Daoy (cell line): ENCODE measurements at places on chromosomes 2 and 18. TPM values are rescaled to one million over a fixed set of nuclear protein-coding genes. Genes with fewer than 3 reads are reported as not detected.

The MMADHC gene
- total RNA-seq: 258 and 278 TPM in 2 replicates

The CLIP4 gene
- 16.1 and 17.7 TPM in 2 replicates for total RNA-seq

The CTLA4 gene
- not detected in 2 replicates for total RNA-seq

The GPR45 gene
- not detected in 2 replicates for total RNA-seq

DNA sequence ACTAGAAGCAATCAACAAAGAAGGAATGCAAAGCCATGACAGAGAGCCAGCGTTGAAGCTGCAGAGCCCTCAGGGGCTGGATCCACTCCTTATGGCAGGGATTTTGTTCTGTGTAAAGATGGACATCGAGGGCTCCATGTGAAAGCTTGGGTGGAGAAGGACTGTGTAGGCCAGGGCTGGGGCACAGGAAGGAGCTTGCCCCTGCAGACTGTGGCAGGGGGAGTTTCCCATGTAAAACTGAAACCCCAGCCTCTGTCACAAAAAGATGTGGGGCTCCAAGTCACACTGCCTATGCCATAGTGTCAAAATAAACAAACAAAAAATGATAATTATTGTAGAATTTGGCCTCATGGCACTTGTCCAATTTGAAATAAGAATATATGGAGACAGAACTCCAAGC, 408.7 kb upstream of the HS6ST1 start:
- no peak for DNase-seq

GRCh38 chr2:159987181-159987580, 75.2 kb downstream of the PLA2R1 start:
- no peak for DNase-seq

DNA sequence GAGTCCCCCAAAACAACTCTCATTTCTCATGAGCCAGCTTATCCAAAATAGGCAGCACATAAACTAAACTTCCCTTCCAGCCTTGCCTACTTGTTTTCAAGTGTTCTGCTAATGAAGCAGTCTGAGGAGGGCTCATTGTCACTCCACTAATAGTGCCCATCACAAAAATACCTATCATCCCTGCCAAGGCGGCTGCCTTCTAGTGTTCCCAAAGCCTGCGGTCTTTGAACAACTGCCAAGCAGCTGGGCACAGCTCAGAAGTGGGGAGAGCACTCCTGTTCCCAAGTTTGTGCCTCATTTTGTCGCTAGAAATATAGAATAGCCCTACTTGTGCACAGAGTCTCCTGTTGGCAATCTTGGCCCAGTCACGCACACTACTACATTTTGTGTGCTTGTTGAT, 50.3 kb downstream of the DTNA start:
- no peak for DNase-seq

- peak; percentile 52 for DNase-seq
Measured at GRCh38 chr18:48036226-48036625, 105.8 kb upstream of the SMAD2 start.

DNA sequence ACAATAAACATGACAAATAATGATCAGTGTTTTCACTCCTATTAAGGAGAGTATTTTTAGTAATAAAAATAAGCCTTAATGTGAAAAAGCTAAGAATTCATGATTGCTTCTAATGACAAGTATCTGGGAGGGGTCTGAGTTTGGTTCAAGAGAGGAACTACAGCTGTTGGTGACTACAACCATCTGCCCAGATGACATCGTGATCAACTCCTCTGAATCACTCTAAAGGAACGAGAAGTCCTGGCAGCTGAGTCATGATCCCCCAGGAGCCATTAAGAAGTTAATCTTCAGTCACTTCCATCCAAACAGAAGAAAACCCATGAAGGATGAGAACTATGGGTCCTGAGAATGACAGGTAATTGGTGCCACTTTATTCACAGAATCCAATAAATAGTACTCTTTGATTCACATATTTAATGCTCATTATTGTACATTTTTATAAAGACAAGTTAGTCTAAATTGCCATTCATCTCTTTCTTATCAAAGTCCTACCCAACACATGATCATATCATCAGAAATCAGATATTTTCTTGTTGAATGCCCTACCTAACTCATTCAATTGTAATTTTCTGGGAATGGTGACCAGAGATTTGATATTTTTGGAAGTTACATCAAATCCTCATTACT, 6.8 kb downstream of the TFPI start:
- DNase-seq: peak; percentile 94

- no peak for DNase-seq
Measured at GRCh38 chr2:240397924-240398645, 37.4 kb upstream of the GPC1 start.

DNA sequence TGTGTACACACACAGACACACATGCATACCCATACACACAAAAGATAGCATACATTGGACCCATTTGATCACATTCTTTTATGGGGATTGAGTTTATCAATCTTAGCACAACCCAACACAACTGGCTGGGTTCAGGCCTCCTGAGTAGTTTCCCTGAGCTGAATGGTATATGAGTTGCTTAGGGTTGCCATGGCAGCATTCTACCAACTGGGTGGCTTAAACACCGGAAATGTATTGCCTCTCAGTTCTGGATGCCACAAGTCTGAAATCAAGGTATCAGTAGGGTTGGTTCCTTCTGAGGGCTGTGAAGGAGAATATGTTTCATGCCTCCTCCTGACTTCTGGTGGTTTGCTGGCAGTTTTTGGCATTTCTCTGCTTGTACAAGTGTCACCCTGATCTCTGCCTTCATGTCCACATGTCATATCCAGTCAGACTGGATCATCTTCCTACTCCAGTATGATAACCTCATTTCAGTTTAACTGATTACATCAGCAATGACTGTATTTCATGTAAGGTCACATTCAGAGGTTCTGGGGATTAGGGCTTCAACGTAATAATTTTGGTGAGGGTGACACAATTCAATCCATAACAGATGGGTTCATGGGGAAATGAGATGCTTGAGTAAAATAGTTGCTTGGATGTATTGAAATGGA, 212.7 kb downstream of the KCNE4 start:
- DNase-seq: peak; percentile 8

DNA sequence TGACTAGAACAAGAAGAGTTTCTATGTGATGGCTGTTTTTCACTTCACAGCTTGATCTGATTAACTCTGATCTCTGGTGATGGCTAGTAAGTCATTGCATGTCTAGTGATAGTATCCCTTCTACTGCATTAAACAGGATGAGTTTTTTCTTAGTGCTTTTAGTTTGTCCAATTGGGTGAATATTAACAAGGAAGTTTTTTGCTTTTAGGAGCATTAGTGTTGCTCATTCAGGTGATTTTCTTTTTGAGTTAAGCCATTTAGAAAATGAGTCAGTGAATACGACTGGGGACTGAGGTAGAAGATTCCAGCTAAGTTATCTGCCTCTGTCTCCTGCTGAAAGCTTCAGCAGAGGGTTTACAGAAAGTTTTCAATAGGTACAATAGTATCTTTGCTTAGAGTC, 306.7 kb downstream of the PIK3C3 start:
- DNase-seq: no peak

DNA sequence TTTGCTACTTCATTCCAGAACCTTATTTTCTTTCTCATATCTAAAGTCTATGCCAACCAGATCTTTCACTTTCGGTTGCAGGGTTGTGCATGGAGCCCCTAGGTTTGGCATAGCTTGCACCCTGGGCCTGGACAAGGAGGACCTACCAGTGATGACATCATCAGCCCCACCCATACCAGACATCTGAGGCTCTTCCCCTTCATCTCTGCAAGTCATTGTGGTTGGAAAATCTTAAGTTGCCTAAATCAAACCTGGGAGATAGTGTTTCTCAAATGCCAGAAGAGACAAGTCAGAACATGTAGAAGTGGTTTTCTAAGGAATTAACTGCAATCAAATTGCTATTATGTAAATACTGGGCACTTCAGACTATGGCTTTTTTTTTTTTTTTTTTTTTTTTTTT, 363.3 kb downstream of the ZNF516 start:
- DNase-seq: peak; percentile 58

GRCh38 chr18:23693846-23694245, 4.6 kb downstream of the LAMA3 start:
- peak; percentile 4 for DNase-seq

DNA sequence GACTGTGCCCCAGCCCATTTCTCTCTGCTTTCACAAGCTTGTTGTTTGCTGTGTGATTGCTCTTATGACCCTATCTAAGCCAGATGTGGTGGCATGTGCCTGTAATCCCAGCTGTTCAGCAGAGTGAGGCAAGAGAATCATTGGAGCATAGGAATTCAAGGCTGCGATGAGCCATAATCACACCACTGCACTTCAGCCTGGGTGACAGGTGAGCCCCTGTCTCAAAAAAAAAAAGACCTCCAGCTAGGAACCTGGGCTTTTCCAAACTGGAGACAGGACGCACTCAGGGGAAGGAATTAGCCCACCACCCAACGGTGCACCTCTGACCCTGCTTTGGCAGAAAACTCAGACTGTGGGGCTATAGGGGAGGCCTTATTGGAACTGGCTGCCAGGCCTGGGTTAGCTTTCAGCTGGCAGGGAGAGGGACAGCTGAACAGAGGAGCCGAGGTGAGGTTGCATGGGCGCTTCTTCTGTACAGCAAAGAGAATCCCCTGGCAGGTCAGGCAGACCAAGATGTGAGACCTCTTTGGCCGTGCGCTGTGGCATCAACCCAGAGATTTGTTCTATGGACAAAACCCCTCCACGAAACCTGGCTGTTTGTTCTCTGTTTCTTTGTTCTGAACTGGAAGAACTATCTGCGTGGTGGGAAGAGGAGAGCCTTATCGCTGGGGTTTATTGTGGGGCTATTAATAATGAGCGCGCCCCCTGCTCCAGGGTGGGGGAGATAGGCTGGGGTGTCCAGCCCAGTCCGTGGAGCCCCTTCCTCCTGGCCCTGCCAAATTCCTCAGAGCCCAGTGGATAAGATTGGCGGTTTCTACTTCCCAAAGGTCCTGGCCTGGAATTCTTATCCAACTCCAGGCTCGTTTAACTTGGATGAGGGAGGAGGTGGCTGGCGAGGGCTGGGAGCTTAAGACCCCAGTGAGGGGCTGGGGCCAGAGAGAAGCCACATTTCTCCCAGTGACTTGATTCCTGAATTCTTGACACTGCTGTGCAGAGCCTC, 38.8 kb upstream of the SMAD7 start:
- no peak for DNase-seq

DNA sequence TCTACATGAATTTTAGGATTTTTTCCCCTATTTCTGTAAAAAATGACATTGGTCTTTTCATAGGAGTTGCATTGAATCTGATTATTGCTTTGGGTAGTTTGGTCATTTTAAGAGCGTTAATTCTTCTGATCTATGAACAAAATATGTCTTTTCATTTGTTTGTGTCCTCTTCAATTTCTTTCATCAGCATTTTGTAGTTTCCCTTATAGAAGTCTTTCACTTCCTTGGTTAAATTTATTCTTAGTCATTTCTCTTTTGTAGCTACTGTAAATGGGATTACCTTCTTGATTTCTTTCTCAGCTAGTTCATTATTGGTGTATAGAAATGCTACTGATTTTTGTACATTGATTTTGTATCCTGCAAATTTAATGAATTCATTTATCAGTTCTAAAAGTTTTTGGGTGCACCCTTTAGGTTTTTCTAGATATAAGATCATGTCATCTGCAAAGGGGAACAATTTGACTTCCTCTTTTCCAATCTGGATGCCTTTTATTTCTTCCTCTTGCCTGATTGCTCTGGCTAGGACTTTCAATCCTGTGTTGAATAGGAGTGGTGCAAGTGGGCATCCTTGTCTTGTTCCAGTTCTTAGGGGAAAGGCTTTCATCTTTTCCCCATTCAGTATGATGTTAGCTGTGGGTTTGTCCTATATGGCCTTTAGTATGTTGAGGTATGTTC, 36.6 kb upstream of the AAK1 start:
- no peak for DNase-seq

- peak; percentile 86 for DNase-seq
Measured at GRCh38 chr2:33022989-33023727, 76.4 kb downstream of the LTBP1 start.

DNA sequence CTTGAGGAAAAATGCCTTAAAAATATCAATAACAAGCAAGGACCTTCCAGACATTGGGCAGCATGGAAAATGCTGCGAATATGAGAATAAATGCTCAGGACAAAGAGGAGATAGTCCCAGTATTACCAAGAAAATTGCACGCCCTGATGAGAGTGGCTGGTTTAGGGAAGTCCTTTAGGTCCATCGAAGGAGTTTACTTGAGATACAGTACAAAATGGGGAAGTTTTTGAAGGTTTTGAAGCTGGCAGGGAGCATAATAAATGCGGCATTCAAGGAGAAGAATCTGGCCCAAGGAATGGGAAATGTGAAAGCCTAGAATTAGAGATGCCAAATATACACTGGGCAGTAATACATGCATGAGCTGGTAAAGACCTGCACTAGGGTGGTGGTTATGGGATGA, 90.2 kb upstream of the SPATS2L start:
- DNase-seq: no peak

DNA sequence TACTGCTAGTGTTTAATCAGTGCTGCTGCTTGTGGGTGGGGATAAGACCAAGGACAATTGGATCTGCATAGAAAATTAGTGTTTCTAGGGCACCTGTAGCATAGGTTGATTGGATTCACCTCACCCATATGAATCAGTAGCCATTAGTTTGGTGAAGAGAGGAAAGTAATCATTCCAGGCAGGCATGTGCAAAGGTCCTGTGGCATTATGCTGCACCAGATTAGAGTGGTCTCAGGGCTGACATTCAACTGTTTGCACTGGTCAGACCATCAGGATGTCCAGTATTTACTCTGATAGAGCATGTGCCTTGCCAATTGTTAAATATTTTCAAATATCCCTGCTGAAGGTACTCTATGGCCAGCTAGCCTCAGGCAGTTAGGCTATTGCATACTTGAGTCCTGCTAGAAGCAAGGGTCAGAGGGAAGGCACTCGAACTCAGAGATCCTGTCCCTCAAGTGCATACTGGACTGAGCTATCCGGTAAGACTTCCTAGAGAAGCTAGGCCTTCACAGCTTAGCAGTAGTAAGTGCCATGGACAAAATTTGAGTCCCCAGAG, 64.7 kb downstream of the SKA1 start:
- DNase-seq: no peak

- no peak for DNase-seq
Measured at GRCh38 chr18:78934551-78935225, 44.9 kb upstream of the SALL3 start.

DNA sequence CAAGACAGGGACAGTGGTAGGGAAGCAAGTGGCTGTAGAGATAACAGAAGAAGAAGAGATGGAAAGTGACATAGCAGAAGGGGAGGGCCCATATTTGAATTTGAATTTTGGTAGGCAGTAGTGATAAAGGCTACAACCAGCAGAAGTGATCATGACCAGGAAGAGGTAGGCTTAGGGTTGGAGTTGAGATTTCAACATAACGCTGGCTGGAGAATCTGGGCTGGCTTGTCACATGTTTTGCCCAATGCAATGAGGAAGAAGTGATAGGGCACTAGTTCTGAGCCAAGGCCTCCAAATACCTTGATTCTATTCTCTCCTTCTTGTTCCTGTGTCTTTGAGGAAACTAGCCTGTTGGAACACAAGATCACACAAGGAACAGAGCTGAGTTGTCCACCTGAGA, 69.4 kb downstream of the SCG2 start:
- DNase-seq: no peak

DNA sequence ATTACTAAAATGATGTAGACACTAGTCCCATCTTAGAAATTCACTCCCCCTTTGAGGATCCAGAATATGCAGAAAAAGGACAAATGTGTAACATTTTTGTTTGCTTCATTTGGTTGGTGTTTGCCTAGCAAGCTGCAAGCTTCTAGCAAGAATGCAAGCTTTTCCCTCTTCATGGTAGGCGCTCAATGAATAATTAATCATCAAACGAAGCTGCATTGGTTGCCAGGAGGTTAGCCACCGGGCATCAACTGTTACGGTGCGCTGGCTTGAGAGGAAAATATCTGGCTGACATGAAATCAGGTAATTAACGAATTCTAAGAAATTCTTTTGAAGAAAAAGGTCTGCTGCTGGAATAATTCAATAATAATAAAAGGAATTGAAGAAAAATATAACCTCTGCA, 341.0 kb upstream of the KYNU start:
- DNase-seq: no peak

- DNase-seq: no peak
Measured at GRCh38 chr2:146817613-146818012, 1027.2 kb upstream of the ACVR2A start.
